ENCODE measurements at places on chromosomes 3 and 15. TPM values are rescaled to one million over a fixed set of nuclear protein-coding genes. Genes with fewer than 3 reads are reported as not detected.

- no peak for DNase-seq
Measured at GRCh38 chr15:90318591-90318990, 33.5 kb upstream of the ZNF774 start.

- no peak for DNase-seq
Measured at GRCh38 chr3:134339913-134340312, 34.3 kb downstream of the AMOTL2 start.

- DNase-seq = no peak
Measured at GRCh38 chr3:45950686-45951600, 7.7 kb downstream of the CXCR6 start.

Gene SCN11A
- polyA plus RNA-seq = 0.02 TPM

GRCh38 chr15:100264994-100265640 is 76.7 kb downstream of the ADAMTS17 start:
- DNase-seq = no peak

Gene MCF2L2
- polyA plus RNA-seq = 0.56 TPM

Gene ARNT2
- 17.0 TPM for polyA plus RNA-seq

All from SK-N-SH (cell line).